ENCODE measurements at places on chromosomes 13 and 19. TPM values are rescaled to one million over a fixed set of nuclear protein-coding genes. Genes with fewer than 3 reads are reported as not detected.

NLRP4 gene
- not detected for total RNA-seq

GRCh38 chr13:28564030-28564429 is 69.1 kb upstream of the FLT1 start:
- H3K4me1 ChIP-seq = no peaks in the 10 kb centered on the region
- no peaks in the 10 kb centered on the region for H3K36me3 ChIP-seq
- no peaks in the 10 kb centered on the region for H3K27me3 ChIP-seq
- no peak for DNase-seq
- H3K4me3 ChIP-seq = no peak overlapping the region
- no peak overlapping the region for H3K27ac ChIP-seq

GRCh38 chr19:32813862-32814425 is 55.6 kb downstream of the SLC7A9 start:
- H3K4me3 ChIP-seq = no peak overlapping the region
- H3K4me1 ChIP-seq = peaks cover 18% of the 10 kb centered on the region
- no peak for DNase-seq
- no peaks in the 10 kb centered on the region for H3K27me3 ChIP-seq
- H3K27ac ChIP-seq = no peak overlapping the region

GRCh38 chr13:101712026-101712348 is 259.5 kb downstream of the ITGBL1 start:
- H3K36me3 ChIP-seq = no peaks in the 10 kb centered on the region
- no peak overlapping the region for H3K27ac ChIP-seq
- DNase-seq = no peak
- H3K4me3 ChIP-seq = no peak overlapping the region
- peaks cover 2% of the 10 kb centered on the region for H3K4me1 ChIP-seq
- peaks cover 24% of the 10 kb centered on the region for H3K27me3 ChIP-seq

- no peak for DNase-seq
- H3K4me3 ChIP-seq = no peak overlapping the region
- H3K27me3 ChIP-seq = no peaks in the 10 kb centered on the region
- H3K36me3 ChIP-seq = no peaks in the 10 kb centered on the region
- peaks cover 22% of the 10 kb centered on the region for H3K4me1 ChIP-seq
- H3K27ac ChIP-seq = no peak overlapping the region
Observed at GRCh38 chr13:51564671-51565070, 19.6 kb upstream of the WDFY2 start.

GRCh38 chr19:47247308-47247990 is 8.9 kb upstream of the CCDC9 start:
- peak overlapping the region; percentile 57 for H3K27ac ChIP-seq
- peaks cover 20% of the 10 kb centered on the region for H3K4me1 ChIP-seq
- H3K4me3 ChIP-seq = no peak overlapping the region

DNA sequence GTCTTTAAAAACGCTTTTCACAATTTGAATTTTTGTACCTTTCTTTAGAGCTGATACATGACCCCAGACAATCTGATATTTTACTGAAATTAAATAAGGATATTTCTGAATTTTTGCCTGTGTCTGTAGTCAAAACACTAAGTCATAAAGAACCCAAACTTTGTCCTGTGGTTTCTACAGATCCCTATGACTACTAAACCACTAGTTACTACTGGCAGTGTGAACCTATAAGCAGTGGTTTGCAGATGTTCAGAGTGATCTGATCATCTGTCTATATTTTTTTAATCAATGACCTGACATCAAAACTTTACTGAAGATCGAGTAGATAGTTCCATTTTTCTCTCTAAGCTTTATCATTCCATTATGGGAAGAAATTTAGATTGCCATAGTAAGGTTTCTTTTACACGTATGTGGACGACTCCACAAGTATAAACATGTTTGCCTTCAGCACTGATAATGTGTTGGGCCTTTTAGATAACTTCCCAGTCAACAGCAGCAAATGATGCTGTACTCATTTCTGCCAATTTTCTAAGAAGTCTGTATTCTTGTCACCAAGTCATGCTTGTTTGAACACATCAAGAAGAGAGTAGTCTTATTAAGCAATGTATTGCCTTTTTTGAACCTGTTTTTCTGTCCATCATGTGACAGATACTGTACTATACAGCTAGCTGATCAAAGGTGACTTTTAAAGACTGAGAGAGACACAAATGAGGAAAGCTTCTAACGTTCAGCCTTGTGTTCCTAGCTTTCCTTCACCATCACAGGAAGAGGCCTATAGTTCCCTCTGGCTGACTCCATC is 21.8 kb downstream of the POLR1D start:
- no peak for DNase-seq
- no peak overlapping the region for H3K27ac ChIP-seq
- H3K4me3 ChIP-seq = no peak overlapping the region
- peaks cover 25% of the 10 kb centered on the region for H3K4me1 ChIP-seq

APLP1 gene
- 0.88 TPM for total RNA-seq

- H3K27ac ChIP-seq = no peak overlapping the region
- H3K4me1 ChIP-seq = no peaks in the 10 kb centered on the region
- H3K4me3 ChIP-seq = no peak overlapping the region
- no peaks in the 10 kb centered on the region for H3K36me3 ChIP-seq
- DNase-seq = no peak
Observed at GRCh38 chr13:71643448-71643860, 223.6 kb downstream of the DACH1 start.

CGB7 gene
- total RNA-seq = not detected

DNA sequence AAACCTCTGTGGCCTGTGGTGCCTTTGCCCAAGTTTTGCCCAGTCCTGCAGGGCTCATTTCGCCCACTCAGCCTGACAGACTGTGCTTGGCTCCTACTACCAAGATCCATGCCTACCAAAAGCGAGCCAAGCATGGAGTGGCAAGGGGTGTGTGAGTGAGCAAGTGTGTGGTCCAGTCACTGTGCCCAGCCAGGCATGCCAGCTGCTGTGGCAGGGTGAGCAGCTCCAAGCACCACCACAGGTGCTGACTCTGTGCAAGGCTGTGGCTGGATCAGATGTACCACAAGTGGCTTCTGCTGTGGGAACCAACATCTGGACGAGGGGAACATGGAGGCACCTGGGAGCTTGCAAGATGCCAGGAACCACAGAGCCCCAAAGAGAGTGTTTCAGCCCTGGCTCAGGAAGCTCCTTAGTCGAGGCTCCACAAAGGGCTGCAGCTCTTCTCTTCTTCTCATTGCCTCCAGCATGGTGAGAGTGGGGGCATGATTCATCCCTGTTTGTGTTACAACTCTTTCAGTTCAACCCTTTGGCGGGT is 1564.2 kb upstream of the MIR17HG start:
- no peaks in the 10 kb centered on the region for H3K4me1 ChIP-seq
- DNase-seq = no peak
- no peak overlapping the region for H3K27ac ChIP-seq
- no peaks in the 10 kb centered on the region for H3K27me3 ChIP-seq
- no peak overlapping the region for H3K4me3 ChIP-seq

- peaks cover 12% of the 10 kb centered on the region for H3K36me3 ChIP-seq
- DNase-seq = no peak
- H3K27ac ChIP-seq = no peak overlapping the region
Observed at GRCh38 chr19:33472691-33473652, 48.6 kb downstream of the PEPD start.

DNA sequence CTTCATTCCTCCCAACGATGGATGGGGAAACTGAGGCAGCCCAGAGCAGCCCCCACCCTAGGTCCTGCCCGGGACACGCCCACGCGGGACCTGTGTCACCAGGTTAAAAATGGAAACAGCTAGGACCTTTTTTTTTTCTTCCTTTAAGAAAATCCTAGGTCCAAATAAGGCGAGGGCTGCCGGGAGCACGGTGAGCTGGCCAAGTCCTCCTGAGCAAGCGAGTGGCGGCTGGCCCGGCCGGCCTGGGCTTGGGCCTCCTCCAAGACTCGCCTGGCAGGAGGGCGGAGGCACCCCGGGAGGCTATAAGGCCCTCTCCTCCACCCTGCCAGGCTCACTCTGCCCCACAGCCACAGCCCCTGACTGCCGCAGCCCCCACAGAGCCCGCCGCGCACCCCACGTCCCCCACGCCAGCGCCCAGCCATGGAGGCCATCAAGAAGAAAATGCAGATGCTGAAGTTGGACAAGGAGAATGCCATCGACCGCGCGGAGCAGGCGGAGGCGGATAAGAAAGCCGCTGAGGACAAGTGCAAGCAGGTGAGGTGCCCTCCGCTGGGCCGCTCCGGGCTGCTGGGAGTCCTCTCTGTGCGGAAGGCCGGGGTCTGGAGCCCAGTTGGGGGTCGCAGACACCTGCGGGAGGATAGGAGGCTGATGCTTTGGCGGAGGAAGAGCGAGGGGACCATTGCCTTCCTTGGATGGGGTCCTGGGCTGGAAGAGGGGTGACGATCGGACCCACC is 8.9 kb upstream of the TPM4 start:
- H3K27me3 ChIP-seq = no peaks in the 10 kb centered on the region
- H3K4me3 ChIP-seq = no peak overlapping the region
- H3K27ac ChIP-seq = no peak overlapping the region
- H3K4me1 ChIP-seq = peaks cover 19% of the 10 kb centered on the region
- H3K36me3 ChIP-seq = no peaks in the 10 kb centered on the region
- DNase-seq = no peak

- DNase-seq = peak; percentile 97
- peak overlapping the region; percentile 92 for H3K27ac ChIP-seq
- H3K36me3 ChIP-seq = peaks cover 34% of the 10 kb centered on the region
- H3K4me1 ChIP-seq = peaks cover 31% of the 10 kb centered on the region
- peak overlapping the region; percentile 91 for H3K4me3 ChIP-seq
Observed at GRCh38 chr19:38869836-38870607, 8.1 kb downstream of the RINL start.

DNA sequence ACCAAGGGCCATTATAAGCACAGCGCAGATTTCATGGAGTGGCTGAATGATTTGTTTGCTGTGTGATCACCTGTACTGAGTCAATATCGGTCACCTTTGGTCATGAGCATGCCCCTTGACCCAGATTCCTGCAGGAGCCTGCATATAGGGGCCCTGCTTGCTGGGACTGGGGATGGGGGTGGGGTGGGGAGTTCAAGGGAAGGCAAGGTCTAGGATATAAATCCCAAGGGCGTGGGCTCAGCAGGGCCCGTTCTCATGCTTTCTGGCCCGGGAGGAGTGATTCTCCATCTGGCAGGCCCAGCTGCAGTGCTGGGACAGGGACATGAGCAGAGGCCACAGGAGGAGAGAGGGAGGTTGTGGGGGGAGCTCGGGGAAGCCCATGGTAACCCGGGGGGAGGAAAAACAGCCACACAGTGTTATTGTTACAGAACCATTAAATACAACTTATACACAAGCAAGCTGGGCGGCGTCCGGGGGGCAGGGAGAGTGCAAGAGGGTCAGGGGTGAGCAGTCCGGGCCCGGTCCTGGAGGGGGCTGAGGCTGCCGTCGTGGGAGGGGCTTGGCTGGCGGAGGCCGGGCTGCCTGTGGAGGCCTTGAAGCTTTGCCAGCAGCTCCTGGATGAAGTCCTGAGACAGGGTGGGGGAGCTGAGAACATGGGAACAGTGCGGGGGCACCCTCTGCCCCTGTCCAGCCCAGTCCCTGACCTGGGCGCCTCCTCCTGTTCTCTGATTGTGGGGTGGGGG is 5.2 kb downstream of the PPP1R14A start:
- H3K4me3 ChIP-seq = no peak overlapping the region
- H3K36me3 ChIP-seq = no peaks in the 10 kb centered on the region
- no peak for DNase-seq
- H3K4me1 ChIP-seq = no peaks in the 10 kb centered on the region
- H3K27me3 ChIP-seq = peaks cover 20% of the 10 kb centered on the region
- H3K27ac ChIP-seq = no peak overlapping the region

- no peak for DNase-seq
- no peaks in the 10 kb centered on the region for H3K4me1 ChIP-seq
- H3K27ac ChIP-seq = no peak overlapping the region
- H3K27me3 ChIP-seq = peaks cover 26% of the 10 kb centered on the region
Observed at GRCh38 chr13:42720113-42720857, 61.1 kb upstream of the FAM216B start.

TNFRSF19 gene
- 0.08 TPM for total RNA-seq

DNA sequence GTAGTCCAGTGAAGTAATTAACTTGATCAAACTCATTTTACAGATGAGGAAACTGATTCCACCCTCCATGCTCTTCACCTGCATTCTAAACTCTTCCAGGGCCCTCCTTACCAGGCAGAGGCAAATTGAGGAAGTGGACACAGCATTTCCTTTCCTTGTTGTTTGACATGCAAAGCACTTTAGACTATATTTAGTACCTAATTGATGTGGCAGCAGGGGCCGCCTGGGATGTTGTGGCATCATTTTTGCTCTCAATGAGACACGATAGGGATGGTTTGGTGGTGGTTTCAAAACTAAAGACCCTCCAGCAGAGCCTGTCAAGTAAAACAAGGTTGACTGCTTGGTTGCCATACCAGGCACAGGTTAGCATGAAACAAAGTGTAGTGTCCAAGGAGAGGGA is 7.9 kb downstream of the SIPA1L3 start:
- no peaks in the 10 kb centered on the region for H3K27me3 ChIP-seq
- DNase-seq = no peak
- H3K27ac ChIP-seq = peak overlapping the region; percentile 63
- peaks cover 8% of the 10 kb centered on the region for H3K36me3 ChIP-seq
- peaks cover 11% of the 10 kb centered on the region for H3K4me1 ChIP-seq

- peaks cover 70% of the 10 kb centered on the region for H3K36me3 ChIP-seq
- no peaks in the 10 kb centered on the region for H3K27me3 ChIP-seq
- H3K27ac ChIP-seq = no peak overlapping the region
- H3K4me1 ChIP-seq = peaks cover 13% of the 10 kb centered on the region
- DNase-seq = no peak
Observed at GRCh38 chr19:52566588-52566987, 3.5 kb upstream of the ZNF701 start.

GRCh38 chr13:93558637-93559036 is 332.0 kb downstream of the GPC6 start:
- H3K36me3 ChIP-seq = no peaks in the 10 kb centered on the region
- no peak overlapping the region for H3K27ac ChIP-seq
- H3K4me3 ChIP-seq = no peak overlapping the region
- no peaks in the 10 kb centered on the region for H3K4me1 ChIP-seq

GRCh38 chr13:33229446-33230177 is 55.9 kb downstream of the STARD13 start:
- H3K27ac ChIP-seq = no peak overlapping the region
- H3K4me3 ChIP-seq = no peak overlapping the region
- peaks cover 5% of the 10 kb centered on the region for H3K27me3 ChIP-seq
- no peak for DNase-seq
- peaks cover 7% of the 10 kb centered on the region for H3K4me1 ChIP-seq

MAST1 gene
- 2.0 TPM for total RNA-seq

DNA sequence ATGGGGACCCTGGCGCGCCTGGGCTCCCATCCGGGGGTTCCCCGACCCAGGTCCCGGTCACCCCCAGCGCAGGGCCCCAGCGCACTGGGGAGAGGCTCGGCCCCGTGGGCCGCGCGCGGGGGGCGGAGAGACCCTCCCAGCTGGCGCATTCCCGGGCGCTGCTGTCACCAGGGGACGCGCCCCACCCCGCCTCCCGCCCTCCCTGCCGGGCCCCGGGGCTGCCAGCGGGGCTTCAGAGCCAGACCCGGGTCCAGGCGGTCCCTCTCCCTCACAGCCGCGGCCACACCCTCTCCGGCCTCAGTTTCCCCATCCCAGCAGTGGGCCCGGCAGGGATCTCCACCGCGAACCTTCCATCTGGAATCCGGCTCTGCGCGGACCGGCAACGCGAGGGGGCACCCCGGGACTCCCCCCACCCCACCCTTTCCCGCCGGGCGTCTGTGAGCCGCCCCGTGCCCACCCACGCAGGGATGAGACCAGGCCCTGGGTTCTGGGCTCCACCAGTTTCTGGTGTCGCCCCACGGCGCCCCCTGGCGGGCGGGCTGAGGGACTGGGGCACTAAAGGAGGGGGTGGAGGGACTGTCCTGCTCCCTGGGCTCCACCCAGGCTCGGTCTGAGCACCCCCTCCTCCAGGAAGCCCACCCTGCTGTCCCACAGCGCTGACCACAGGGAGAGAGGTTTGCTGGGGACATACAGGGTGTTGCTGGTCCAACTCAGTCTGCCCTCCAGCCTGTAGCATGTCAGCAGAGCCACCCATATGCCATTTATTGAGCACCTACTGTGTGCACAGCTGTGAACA is 878 bp upstream of the ADAMTSL5 start:
- peaks cover 24% of the 10 kb centered on the region for H3K27me3 ChIP-seq
- H3K36me3 ChIP-seq = no peaks in the 10 kb centered on the region
- H3K4me3 ChIP-seq = no peak overlapping the region
- H3K27ac ChIP-seq = no peak overlapping the region
